ENCODE measurements at places on chromosomes 3 and 15.

GRCh38 chr15:88029696-88030095, 226.8 kb downstream of the NTRK3 start:
- no peak for DNase-seq

DNA sequence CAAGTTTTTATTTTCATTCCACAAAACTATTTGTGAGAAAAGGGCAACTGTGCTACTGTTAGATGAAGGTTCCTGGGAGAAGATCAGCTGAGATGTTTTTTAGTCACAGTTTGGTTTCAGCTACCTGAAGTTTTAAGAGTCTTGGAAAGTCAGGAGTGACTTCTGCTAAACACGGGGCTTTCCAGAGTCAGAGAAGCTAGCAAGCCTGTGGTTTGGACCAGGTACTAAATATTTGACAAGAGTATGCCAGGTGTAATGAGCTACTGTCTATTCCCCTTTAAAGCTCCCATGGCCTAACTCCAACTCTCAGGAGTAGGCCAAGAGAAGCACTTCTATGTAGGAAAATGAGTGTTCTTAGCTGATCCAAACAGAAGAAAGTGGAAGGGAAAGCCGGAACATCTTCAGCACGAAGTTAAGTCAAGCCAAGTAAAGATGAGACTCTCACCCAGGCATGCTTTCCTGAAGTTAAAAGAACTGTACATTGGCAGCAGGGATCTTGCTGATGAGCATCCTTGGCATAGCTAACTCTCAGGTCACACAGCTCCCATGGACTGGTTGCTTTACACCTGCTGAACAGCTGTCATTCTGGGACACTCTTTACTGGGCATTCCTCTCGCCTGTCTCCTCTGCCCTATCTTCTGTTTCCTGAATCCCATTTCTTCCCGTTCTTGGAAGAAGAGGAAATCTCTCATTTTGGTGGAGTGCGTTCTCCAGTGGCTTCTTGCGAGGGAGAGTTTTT, 22.5 kb downstream of the TM4SF18 start:
- no peak for DNase-seq

- DNase-seq = no peak
Measured at GRCh38 chr3:171932153-171932611, 89.0 kb downstream of the TMEM212 start.

DNA sequence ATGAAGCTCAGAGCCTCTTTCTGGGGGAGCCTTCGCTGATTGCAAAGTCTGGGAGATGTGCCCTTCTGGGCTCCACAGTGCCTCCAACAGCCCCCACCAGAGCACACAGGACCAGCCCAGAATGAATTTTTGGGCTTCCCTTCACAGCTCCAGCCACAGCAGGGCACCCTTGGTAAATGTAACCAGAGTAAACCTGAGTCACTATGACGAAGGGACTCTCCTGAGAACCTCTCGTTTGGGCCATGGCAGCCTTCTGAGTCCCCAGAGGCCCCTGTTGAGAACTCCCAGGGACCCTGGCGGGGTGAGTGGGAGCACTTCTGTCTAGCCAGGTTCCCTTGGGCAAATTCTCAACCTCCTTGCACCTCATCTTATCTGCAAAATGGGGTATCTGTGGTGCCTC, 20.8 kb downstream of the FAM3D start:
- DNase-seq = no peak

GRCh38 chr15:34331809-34332208, 5.8 kb downstream of the SLC12A6 start:
- DNase-seq = no peak

GRCh38 chr3:9387322-9387655, 10.1 kb upstream of the SETD5 start:
- DNase-seq = no peak

DNA sequence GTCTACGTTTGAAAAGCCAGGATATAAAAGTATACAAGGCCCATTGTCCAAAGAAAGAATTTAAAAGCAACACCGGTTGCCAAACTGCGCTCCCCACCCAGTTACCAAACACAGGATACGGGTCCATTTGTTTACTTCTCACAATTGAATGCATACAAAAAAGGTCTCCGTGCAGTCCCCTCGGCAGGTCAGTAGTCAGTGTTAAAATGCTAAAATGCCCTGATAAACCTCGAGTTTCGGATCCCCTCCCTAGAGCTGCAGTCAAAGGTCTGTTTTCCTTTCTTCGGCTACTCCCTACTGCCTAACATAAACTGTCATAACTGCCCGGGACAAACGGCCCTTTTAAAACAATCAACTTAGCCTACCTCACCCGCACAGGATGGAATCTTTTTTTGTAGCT, 534.6 kb downstream of the FOXP1 start:
- no peak for DNase-seq

GRCh38 chr15:67036775-67037555, 28.4 kb upstream of the SMAD3 start:
- DNase-seq = no peak

- no peak for DNase-seq
Measured at GRCh38 chr3:3848923-3849275, 49.7 kb downstream of the LRRN1 start.

DNA sequence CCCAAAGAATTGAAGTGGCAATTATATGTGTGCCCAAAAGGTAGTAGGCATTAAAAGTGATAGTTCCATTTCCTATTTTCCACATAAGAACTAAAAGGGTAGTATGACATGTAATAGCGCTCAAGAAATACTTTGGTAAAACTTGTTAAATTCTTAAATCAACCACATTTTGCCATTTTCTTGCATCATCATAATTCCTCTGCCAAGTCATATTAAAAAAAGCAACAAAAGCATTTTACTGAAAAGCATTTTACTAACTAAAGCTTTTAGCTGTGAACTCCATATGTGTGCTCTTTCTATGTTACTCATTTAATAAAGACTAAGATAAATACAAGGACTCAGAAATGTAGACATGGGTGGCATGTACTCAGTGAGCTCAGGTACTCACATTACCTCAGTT, 70.1 kb downstream of the GPR160 start:
- DNase-seq = no peak

GRCh38 chr3:95217661-95218060, 1154.8 kb downstream of the NSUN3 start:
- DNase-seq = no peak

DNA sequence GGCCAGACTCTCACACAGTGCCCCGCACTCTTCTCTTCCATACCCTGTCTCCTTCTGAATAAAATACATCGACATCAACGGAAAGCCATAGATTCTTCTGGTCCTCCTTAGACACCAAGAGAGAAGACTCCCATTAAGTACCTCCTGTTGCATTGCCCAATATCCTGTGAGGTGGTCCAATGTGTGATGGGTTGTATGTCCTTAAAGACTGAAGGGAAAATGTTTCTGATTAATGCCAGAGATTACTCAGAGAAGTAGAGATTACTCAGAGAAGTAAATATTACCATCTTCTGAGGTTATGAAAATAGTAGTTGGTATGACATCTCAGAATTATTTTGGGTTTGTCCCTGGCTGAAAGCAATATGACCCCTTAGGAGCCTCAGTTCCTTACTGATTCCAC, 60.8 kb upstream of the GALNT15 start:
- no peak for DNase-seq
